NCI-H1436 (cell line): ENCODE measurements at places on chromosomes 1 and 21.
A peak's percentile ranks its signal among the peaks of the same experiment; 100 is the strongest.

- no peak for DNase-seq
These were observed 25.2 kb upstream of the MAP3K7CL start for GRCh38 chr21:29105218-29105617.

DNA sequence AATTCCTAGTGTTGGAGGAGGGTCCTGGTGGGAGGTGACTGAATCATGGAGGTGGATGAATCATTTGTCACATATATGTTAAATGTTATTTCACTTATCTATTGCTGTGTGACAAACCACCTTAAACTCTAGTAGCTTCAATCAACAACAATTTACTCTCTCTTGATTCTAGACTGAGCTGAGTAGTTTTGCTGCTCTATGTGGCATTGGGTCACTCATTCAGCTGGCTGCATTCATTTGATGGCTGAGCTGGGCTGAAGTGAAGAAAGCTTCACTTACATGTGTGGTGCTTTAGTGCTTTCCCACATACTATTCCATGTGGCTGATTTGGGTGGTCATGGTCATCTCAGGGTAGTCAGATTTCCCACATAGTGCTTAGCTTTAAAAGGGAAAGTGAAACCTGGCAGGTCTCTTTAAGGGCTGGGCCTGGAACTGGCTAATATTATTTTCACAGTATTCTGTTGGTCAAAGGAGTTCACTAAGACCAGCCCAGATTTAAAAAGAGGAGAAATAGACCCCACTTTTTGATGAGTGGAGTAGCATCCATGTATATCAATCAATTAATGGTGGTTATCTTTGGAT lies 10.5 kb downstream of the DNAH14 start:
- DNase-seq, result no peak

DNA sequence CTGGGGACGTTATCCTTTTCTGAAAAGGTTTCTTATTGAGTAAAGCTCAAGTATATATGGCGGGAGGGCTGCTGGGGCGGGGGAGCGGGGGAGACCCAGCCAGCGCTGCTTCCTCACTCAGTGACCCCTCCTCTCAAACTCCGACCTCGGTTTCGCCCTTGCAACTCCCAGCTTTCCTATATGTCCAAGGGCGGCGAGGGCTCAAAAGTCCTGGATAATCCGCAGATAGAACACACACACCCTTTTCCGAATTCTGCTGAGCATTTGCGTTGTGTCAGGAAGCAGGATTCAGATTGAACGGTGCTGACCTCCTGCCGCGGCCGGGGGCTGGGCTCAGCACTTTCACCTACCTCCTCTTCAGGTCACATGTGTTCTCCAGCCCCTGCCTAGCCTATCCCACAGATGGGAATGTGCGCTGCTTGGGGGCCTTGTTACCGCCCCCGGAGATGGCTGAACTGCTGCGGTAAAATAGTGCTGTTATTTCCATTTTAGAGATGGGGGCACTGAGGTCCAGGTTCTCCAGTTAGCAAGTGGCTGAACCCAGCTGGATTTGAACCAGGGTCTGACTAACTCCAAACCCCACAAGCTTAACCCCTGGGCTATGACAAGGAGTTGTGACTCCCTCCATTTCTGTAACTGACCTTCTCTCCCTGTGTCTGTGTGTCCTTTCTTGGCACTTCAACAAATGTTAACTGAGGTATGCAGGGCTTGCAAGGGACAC lies 795 bp upstream of the AHDC1 start:
- no peak for DNase-seq

- DNase-seq, result no peak
These were observed 138.8 kb downstream of the NTMT2 start for GRCh38 chr1:170284512-170284911.

DNA sequence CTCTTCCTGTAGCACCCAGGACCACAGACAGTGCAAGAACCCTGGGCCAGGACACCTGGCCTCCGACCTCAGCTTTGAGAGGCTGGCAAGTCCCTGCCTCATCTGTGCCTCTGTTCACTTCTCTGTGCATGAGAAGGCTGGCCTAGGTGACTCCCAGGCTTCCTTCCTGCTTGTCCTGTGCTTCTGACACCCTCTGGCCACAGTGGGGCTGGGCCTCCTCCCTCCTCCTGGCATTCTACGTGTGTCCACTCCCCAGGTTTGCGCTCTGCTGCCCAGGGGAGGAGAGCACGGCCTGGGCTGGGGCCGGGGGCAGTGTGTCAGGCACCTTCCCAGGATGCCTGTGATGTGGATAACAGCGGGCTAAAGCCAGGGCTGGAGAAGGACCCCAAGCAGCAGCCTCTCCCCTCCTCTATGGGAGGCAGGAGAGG lies 30.3 kb upstream of the PKP1 start:
- DNase-seq, result no peak

- no peak for DNase-seq
These were observed 108.3 kb downstream of the ETS2 start for GRCh38 chr21:38913893-38914527.

- no peak for DNase-seq
These were observed 140.2 kb upstream of the RUNX1 start for GRCh38 chr21:35189077-35189863.

GRCh38 chr1:114215436-114215835 lies 61.8 kb upstream of the SYT6 start:
- no peak for DNase-seq

- no peak for DNase-seq
These were observed 248.2 kb downstream of the RERE start for GRCh38 chr1:8569242-8569641.

- DNase-seq, result no peak
These were observed 143.9 kb downstream of the HS2ST1 start for GRCh38 chr1:87058343-87058649.

GRCh38 chr1:109799445-109799844 lies 35.7 kb upstream of the EPS8L3 start:
- DNase-seq, result no peak

DNA sequence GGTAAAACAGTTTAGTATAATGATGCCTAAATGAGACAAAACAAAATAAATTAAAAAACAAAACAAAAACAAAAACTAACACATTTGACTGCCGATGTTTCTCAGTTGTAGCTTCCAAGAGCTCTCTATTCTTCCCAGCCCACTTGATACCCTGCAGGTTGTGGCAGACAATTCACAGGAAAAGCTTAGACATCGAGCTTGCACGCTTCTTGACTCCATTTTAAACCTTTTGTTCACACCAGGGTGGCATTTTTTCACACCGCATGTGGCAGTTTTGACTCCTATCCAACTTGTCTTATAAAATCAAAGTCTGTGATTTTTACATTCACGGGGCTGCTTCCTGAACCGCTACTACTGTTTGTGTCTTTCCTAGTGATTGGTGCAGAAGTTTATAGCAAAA lies 575.9 kb downstream of the USP25 start:
- DNase-seq, result no peak

DNA sequence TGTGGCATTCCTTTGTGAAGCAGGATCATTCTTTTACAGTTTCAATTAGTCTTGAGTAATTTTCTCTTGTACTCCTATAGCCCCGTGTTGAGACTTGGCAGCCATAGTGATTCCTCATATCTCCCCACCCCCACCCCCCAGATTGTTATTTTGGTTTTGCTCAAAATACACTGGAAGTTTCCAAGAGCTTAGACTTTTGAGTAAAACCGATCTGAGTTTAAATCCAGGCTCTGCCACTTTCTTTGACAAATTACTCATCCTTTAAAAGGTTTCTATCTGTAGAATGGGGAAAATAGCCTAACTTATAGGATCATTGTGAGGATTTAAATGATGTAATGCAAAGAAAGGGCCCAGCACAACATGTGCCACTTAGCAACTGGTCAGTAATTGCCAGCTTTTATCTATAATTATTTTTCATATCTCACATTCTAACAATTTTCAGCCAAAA lies 53.1 kb upstream of the RC3H1 start:
- no peak for DNase-seq

- DNase-seq, result no peak
These were observed 20.2 kb upstream of the ACTA1 start for GRCh38 chr1:229454056-229454455.

- DNase-seq, result no peak
These were observed 7.1 kb upstream of the PRKCZ start for GRCh38 chr1:2042830-2043773.

GRCh38 chr1:109162626-109163025 lies 48.7 kb downstream of the ELAPOR1 start:
- DNase-seq, result no peak

- no peak for DNase-seq
These were observed 462.3 kb downstream of the OMA1 start for GRCh38 chr1:58084266-58084665.

DNA sequence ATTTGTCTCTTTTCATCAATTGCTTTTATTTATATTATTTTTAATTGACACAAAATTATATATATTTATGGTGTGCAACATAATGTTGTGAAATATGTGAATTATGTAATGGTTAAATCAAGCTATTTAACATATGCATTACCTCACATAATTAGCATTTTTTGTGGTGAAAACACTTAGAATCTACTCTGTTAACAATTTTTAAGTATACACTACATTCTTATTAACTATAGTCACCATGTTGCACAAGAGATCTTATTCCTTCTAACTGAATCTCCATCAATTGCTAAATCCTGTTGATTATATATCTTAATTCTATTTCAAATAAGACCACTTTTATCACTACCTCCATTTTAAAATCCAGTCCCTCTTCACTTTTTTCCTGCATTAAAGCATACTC lies 42.5 kb downstream of the PLPPR5 start:
- DNase-seq, result no peak

- DNase-seq, result no peak
These were observed 708.1 kb downstream of the MRPL39 start for GRCh38 chr21:24899138-24899537.

DNA sequence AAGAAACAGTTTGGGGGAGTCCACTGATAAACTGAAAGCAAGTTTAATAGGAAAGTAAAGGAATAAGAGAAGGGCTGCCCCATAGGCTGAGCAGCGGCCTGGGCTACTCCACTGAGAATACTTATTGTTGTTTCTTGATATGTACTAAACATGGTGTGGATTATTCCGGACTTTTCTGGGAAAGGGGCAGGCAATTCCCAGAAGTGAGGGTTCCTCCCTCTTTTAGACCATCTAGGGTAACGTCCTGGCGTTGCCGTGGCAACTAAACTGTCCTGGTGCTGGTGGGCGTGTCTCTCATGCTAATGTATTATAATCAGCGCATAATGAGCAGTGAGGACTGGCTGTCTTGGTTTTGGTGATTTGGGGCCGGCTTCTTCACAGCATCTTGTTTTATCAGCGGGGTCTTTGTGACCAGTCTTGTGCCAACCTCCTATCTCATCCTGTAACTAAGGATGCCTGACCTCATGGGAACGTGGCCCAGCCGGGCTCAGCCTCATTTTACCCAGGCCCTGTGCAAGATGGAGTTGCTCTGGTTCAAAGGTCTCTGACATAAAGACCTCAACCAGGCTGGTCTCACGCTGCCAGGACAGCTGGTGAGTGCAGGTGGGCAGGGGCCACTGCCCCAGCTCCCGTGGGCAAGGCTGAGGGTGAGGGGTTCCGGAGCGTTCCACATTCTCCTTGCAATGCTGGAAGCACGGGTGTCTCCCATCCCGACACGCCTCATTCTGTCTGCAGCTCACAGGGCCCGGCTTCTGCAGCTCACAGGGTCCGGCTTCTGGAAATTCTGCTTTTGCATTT lies 19.6 kb upstream of the C1orf159 start:
- no peak for DNase-seq

DNA sequence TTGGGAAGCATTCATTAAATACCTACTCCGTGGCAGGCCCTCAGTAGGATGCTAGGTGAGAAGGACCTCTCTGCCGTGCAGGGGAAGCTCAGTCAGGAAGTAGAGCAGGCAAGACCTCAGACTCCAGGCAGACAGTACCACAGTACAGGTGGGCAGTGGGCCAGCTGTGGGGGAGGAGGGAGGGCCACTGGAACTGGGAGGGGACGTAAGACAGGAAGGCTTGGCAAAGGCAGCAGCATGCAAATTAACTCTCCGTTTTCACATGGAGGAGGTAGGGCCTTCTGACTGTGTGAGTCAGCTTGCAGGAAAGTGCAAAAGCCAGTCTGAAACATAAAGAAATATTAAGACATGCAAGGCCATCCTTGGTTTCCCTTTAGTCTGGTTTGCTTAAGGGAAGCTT lies 157.7 kb downstream of the TRIM33 start:
- DNase-seq, result peak; percentile 38

GRCh38 chr1:103459346-103459745 lies 66.2 kb upstream of the RNPC3 start:
- DNase-seq, result no peak

DNA sequence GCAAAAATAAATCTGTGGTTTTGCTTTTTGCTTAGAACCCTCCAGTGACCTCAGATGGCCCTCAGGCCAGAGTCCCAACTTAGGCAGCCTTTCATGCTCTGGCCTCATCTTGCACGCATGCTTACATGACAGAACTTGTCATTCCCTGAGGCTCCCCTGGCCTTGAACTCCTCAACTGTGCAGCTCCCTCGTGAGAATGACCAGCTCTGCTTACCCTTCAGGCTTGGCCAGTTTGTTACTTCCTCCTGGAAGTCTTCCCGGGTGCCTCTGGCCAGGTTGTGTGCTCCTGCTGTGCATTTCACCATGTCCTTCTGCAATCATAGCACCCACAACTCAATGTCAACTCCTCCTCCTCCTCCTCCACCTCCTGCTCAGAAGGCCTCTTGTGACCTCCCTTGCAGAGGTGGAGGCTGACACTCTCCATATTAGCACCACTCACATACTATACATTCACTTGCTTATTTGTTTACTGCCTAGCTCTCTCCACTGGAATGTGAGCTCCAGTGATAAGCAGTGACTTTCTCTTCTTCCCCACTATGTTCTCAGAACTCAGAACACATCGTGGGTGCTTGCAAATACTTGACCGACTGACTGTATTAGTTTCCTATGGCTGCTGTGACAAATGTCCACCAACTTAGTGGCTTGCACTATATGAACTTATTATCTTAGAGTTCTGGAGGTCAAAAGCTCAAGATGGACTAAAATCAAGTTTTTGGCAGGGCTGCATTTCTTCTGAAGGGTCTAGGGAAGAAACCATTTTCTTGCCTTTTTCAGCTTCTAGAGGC lies 41.9 kb downstream of the RCSD1 start:
- no peak for DNase-seq

DNA sequence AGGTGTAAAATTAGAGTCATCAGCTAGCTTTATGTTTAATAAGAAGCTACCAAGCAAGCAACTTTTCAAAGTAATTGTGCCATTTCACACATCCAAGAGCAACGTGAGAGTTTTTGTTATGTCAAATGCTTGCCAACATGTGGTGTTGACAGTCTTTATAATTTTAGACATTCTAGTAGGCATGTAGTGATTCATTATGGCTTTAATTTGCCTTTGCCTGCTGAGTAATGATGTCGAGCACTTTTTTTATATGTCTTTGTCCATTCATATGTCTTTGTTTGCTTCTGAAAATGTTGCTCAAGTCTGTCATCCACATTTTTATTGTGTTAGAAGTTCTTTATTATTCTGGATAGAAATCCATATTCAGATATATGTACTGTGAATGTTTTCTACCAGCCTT lies 21.4 kb upstream of the CHIT1 start:
- DNase-seq, result no peak

GRCh38 chr1:19331262-19331878 lies 19.2 kb downstream of the SLC66A1 start:
- no peak for DNase-seq

DNA sequence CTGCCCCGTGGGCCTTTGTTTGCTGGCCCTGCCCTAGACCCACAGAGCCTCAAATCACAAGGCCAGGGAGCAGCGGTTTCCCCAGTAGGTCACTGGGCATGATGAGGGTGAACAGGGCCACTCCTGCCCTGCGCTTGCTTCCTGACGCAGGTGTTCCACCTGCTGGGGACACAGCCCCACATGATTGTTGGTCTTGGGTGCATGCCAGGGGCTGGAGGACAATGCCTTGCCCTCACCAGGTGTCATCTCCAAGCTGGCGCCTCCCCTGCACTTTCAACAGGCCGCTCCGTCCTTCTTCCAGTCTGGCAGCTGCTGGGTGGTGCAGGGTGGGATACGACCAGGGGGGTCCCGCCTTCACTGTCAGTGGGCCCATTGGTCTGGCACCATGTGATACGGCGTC lies 24.3 kb downstream of the IL10RB start:
- no peak for DNase-seq
